ENCODE measurements at places on chromosomes 11 and 22.

GRCh38 chr11:36091256-36091811 lies 147.5 kb downstream of the LDLRAD3 start:
- no peak for DNase-seq

DNA sequence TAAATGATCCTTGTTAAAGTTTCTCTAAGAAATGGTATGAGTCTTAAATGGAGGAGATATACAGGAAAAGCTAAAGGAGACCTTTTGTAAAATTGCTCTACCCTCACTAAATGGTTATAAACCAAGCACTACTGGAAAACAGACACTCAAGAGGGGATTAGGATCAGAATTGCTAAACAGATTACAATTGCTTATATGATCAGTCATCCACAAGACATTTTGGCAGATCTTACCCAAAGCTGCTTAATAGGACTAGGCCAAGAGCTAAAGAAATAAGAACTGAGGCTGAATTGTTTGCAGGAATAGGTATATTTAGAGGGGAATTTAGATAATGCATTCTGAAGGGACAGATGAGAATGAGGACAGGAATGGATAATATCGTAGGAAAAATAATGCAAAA lies 9.5 kb downstream of the HARBI1 start:
- DNase-seq = no peak

GRCh38 chr11:8017071-8017470 lies 29.9 kb downstream of the EIF3F start:
- no peak for DNase-seq

DNA sequence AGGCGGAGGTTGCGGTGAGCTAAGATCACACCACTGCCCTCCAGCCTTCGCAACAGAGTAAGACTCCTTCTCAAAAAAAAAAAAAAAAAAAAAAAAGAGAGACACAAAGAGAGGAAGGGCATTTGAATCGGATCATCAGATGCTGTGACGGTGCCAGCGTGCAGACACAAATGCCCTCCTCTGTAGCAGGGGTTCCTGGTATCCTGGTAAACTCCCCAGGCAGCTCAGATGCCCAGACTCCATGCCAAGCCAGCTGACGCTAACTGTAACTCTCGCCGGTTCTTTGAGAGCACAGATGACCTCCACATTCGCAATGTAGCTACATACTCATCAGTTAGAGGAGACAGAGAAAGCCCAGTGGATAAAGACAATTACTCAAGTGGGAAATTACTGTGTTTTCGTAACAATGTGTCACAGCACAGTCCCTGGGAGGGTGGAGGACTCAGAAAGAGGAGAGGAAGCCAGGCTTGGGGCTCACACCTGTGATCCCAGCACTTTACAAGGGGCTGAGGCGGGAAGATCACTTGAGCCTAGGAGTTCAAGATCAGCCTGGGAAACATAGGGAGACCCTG lies 153.1 kb downstream of the BRD1 start:
- DNase-seq = no peak

DNA sequence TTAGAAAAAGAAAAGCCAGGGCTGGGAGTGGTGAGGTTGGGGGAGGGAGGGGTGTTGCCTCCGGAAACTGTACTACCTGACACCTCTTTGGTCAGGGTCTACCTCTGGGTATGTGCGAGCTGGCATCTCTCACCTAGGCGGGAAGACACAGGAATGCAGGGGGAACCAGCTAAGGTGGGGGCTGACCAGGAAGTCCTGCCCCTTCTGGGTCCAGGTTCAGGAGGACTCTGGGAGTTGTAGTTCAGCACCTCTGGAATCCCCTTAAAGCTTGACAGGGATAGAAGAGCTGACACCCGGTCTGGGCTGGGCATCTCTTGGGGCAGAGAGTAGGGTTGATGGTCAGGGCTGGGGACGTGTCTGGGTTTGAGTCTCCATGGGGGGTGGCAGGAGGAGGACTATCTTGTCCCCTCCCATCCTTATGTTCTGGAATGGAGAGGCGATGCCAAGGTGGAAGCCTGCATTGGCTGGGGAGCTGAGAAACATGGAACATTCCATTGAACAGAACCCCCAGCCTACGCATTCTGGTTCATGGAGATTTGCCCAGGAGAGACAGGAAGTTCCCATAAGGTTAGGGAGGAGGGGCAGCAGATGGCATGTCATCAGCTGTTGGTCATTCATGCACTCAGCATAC lies 2.1 kb upstream of the KIAA1671 start:
- DNase-seq = no peak

- DNase-seq = peak; percentile 70
Observed at GRCh38 chr22:30324014-30324730, 2.6 kb downstream of the TBC1D10A start.

GRCh38 chr11:119730789-119731386 lies 1.9 kb upstream of the NECTIN1 start:
- no peak for DNase-seq

DNA sequence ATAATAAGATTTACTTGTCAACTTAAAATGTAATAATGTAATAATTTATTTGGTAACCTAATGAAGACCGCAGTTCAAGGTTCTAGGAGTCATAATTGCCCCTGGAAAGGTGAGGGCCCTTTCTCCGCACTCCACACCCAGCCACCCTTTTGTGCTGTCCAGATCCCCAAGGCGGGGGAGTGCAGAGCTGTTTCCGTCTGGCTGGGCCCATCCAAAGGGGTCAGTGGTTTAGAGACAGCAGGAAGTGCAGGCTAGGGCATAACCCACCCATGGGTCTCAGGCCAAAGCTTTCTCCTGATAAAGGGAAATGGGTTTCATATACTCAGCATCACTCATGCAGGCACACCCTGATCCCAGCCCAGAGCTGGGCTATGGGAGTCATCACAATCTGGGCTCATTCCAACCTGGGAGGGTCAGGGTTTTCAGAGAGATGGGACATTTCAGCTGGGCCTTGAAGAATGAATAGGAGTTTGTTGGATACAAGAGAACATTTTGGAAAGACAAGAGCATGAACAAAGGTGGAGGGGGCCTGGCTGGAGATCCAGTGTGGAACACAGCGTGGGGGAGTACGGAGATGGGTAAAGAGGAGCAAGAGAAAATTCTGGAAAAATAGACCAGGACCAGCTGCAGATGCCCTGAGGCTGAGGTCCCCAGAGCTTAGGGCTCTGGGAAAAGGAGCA lies 432.2 kb downstream of the TBC1D22A start:
- DNase-seq = no peak

DNA sequence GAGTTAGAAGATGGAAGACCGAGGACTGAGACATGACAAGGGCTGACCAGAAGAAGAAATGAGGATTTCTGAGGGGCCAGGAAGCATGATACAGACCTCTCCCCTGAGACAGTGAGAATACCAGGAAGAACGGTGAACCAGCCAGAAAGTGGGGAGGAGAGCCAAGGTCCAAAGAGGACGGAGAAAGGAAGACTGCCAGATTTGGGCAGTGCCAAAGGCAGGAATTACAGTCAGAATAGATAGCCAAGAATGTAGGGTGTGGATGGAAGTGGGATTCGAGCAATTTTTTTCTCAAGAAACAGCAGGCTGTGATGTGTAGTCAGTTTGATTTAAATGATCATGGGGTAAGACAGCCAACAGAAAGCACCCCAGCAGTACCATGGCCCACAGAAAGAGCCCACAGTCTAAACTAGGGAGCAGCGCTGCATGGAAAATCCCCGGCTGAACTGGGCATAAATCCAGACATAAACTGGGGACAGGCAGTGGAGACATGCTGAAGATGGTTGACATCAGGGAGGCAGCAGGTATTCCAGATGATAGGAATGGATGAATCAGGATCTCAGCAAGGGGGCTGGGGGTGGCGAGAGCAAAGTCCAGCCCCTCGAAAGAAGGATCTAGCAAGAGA lies 67.3 kb upstream of the BARX2 start:
- DNase-seq = no peak

DNA sequence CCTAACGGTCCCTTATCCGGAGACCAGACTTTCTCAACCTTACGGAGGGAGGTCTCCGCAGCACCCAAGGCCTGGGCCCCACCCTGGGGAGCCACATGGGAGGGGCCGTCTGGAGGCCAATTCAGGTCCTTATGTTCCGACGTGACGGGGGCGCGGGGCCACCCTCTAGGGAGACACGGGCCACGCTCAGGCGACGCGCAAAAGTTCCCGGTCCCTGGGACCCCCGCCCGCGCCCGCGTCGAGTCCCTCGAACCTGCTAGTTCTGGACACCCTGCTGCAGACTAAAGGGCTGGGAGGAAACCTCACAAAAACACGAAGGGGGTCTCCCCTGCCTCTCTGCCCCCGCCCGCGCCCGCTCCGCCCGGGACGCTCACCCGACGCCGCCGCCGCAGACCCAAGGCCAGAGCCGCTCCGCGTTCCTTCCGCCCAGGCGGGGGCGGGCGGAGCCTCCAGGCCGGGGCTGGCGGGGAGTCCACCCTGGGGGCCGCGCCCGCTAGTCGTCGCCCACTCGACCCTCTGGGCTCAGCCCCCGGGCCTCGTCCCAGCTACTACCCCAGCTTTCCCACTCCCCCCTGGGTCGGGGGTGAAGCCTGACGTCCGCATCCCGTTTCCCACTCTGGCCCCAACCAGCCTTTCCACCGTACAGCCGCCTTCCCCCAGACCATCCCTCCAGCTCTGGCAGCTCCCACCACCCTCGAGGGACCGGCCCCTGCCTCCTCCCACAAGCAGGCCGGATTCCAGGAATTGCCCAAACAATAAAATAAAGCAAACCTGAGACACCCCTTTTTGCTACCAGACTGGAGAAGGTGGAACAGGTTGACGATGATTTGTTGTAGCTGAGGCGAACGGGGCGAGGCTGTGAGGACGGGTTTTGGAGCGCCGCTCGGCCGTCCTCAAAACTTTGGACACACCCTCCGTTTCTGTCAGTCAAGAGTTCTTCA lies 2.7 kb downstream of the RNH1 start:
- DNase-seq = no peak

GRCh38 chr22:25495285-25495684 lies 69.2 kb upstream of the GRK3 start:
- no peak for DNase-seq

GRCh38 chr11:35151683-35152280 lies 12.8 kb downstream of the CD44 start:
- no peak for DNase-seq

DNA sequence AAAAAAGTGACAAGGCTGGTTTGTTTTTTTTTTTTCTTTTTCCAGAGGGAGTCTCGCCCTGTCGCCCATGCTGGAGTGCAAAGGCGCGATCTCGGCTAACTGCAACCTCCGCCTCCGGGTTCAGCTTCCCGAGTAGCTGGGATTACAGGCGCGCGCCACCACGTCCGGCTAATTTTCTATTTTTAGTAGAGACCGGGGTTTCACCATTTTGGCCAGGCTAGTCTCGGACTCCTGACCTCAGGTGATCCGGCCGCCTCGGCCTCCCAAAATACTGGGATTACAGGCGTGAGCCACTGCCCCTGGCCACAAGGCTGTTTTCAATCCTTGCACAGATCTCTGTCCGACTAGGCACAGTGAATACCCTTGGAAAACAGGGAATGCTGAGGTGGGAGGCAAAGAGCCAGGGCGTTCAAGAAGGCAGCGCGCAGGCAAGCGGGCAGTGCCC lies 566 bp downstream of the ATP6V1E1 start:
- no peak for DNase-seq

DNA sequence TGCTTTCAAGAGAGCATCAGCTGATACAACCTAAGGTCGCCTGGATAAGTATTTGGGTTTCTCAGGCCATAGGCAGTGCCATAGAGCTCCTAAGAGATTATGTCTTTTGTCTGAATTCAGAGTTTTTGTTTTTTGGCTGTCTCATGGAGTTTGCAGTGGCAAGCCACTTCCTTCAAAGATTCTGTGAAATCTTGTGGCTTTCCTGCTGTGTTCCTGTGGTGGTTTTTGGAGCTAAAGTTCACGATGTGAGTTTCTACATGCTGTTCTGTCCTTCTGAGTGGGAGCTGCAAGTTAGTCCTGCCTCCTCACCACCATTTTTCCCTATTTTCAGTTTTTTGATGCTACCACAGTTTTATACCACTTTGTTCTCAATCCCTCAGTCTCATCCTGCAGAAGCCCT lies 111.4 kb downstream of the COMMD9 start:
- no peak for DNase-seq

- DNase-seq = no peak
Observed at GRCh38 chr11:106076171-106076918, 802 bp downstream of the KBTBD3 start.

DNA sequence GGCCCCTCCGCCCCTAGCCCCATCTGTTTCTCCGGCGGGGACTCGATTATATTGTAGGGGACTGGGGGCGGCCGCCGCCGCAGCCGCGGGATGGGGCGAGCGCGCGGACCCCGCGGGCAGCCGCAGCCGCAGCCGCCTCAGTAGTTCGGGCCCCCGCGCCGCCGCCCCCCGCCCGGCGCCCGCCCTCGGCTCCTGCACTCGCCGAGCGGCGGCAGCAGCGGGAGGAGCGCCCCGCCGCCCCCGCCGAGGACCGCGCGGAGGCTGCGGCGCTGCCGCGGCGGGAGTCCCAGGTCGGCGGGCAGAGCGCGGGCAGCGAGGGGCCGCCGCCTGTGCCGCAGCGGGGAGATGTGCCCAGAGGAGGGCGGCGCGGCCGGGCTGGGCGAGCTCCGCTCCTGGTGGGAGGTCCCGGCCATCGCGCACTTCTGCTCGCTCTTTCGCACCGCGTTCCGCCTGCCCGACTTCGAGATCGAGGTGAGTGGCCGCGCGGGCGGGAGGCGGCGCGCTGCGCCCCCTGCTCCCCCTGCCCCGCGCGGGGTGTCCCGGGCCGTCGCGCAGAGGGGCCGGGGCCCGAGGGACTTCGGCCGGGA lies at the start of gene CECR2:
TSS of gene CECR2 (plus strand) at position 22 of the 587 bp plus-strand sequence. CDS start at position 346, 324 bp downstream.
- no peak for DNase-seq

DNA sequence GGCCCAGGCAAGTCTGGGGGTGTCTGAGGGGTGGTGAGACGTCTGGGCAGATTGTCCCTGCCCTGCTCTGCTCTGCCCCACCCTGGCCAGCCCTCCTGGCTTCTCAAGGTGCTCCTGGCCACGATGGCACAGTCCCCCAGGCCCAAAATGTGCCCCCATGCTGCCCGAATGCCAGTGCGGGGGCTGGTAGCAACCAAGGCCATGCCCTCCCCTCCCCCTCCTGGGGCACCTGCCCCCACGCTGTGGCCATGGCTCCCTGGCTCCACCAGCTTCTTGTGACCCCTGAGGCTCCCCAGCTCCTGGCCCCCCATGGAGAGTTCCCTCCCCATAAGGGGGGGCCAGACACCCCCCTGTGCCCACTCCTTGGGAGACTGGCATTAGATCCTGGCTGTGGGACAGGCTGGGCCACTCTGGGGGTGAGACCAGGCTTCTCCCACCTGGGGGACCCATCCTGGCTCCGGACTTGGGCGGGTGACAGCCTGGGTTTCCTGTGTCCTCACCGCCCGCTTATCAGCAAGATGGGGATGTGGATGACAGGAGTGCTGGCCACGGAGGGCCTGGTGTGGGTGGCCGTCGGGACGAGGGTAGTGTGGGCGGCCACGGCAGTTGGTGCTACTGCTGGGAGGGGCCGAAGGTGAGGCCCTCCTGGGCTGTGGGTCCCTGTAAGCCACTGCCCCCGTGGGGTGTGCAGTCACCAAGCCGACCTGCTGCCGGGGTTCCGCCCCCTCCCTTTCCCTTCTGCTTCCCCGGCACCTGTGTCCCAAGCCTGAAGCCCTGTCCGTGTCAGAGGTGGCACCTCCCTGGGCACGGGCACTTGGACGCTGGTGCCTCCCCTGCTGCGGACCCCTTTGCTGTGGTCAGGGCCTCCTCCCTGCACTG lies 15.9 kb upstream of the MUC6 start:
- no peak for DNase-seq

- no peak for DNase-seq
Observed at GRCh38 chr11:23569547-23569946, 709.3 kb upstream of the CCDC179 start.

- no peak for DNase-seq
Observed at GRCh38 chr11:45484326-45484883, 181.0 kb downstream of the CHST1 start.

All from naive thymus-derived CD8-positive, alpha-beta T cell (primary cell).